ENCODE measurements at places on chromosomes 6 and 20.
A peak's percentile ranks its signal among the peaks of the same experiment; 100 is the strongest.

DNA sequence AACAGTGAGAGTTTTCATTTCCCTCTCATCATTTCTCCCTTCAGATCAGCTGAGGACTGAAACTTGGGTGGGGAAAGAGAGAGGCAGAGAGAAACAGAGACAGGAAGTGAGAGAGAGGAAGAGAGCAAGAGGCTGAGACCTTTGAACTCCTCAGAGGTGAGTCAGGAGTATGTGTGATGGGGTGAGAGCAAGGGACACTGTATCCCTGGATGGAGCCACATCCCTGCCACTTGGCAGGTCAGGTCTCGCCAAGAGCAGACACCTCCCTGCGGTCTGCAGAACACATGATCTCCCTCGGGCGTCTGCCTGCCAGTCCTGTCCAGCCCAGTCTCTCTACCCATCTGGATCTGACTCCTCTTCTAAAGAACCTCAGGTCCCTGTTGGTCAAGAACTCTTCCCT lies 62.7 kb upstream of the SYNDIG1 start:
- DNase-seq = no peak

- no peak for DNase-seq
Observed at GRCh38 chr6:22764496-22764895, 195.1 kb downstream of the HDGFL1 start.

- DNase-seq = no peak
Observed at GRCh38 chr6:106527979-106528378, 101.3 kb downstream of the RTN4IP1 start.

GRCh38 chr6:33208091-33208967 lies at the start of gene RING1:
Gene RING1, plus strand, starts transcription at chr6:33208500. Its CDS starts 323 bp downstream, at chr6:33208823.
- DNase-seq = peak; percentile 89

- DNase-seq = no peak
Observed at GRCh38 chr6:119132261-119132981, 54.0 kb upstream of the FAM184A start.

- no peak for DNase-seq
Observed at GRCh38 chr6:75135450-75135849, 70.4 kb downstream of the COL12A1 start.

DNA sequence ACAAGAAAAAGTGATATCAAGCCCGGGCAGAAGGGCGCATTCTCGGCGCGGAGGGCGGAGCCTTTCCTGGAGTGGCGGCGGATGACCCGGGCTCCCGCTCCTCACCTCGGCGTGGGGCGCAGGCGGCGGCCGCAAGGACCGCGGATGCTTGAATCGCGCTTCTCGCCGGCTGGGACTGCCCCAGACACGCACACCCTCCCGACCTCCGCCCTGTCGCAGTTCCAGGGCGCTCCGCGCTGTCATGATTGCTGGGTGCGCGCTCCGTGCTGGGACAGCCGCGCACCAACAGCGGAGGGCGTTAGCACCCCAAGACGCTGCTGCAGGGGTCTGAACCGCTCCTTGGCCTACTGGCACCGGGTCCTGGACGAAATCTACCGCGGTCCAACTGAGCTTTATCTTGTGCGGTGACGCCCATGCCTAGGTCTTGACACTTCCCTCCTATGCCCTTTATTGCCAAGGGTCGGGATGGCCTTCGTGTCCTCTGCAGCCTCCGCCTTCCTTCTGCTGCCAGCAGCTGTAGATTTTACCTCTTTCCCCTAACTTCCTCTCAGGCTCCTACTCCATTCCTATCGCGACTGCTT lies 43.3 kb downstream of the IRAK1BP1 start:
- no peak for DNase-seq

- no peak for DNase-seq
Observed at GRCh38 chr6:122740091-122740490, 39.4 kb upstream of the FABP7 start.

DNA sequence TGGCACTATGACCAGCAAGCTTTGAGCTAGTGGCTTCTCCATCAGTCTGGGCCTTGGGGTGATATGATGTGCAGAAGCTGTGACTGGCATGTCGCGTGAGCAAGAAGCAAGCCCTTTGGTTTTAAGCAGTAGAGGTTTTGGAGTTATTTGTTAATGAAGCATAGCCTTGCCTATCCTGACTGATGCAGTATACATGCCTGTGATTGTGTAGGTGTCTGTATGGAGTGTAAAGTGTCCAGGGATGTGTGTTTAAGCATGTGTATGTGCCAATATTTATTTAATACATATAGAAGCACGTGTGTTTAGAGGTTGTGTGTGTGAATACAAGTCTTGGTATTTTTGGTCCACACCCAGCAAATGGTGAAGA lies 61.0 kb upstream of the CCDC167 start:
- DNase-seq = no peak

GRCh38 chr6:29171736-29172135 lies 1.0 kb downstream of the OR2J2 start:
- no peak for DNase-seq

- no peak for DNase-seq
Observed at GRCh38 chr20:11249683-11250082, 575.9 kb upstream of the JAG1 start.

DNA sequence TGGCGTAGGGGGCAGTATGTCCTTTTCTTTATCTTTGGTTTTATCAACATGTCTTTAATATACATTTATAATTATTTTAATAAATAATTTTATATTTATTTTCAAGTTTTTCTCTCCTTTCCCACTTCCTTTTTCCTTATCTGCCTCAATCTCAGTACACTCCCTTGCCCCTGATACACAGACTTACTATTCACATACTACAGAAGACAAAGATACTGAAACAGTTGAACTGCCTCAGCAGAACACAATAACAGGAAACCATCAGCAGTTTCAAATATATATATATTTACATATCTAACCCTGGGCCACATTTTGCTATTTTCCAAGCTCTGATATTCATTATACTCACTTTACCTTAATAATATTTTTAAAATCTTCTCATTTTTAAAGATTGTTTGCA lies 19.8 kb downstream of the IBTK start:
- DNase-seq = no peak

DNA sequence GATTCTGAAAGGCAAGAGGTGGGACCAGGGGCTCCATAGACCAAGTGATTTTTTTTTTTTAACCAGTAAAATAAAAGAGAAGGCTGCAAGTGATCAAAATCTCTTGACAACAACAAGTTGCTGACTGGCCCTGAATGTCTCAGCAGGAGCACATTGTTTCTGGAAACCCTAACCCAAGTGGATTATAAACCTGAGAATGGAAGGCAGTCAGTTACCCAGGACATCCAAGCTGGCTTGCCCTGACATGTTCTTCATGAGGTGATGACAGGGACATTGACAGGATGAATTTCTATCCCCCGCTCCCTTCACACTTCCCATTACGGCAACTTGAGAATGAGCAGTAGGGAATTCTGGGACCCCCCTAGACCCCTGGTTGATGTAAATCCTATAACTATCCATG lies 49.6 kb upstream of the RIPOR2 start:
- peak; percentile 10 for DNase-seq

GRCh38 chr20:51500311-51500710 lies 42.2 kb downstream of the NFATC2 start:
- DNase-seq = no peak

DNA sequence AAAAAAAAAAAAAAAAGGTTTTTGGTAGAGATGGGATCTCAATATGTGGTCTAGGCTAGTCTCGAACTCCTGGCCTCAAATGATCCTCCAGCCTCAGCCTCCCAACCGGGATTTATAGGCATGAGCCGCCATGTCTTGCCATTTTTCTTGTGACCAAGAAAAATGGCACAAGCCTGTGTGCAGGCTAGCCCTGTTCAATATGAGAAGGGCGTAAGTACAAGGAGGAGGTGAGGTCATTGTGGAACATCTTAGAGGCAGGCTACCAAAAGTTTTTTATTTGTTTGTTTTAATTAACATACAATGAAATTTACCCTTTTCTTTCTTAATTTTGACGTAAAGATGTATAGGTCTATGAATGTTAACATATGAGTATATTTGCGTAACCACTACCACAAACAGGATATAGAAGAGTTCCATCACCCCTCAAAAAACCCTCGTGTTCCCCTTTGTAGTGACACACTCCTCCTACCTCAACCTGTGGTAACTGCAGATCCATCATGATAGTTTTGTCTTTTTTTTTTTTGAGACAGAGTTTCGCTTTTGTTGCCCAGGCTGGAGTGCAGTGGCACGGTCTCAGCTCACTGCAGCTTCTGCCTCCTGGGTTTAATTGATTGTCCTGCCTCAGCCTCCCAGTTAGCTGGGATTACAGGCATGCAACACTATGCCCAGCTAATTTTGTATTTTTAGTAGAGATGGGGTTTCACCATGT lies 28.3 kb upstream of the KIF3B start:
- DNase-seq = no peak

- no peak for DNase-seq
Observed at GRCh38 chr6:148535976-148536375, 193.3 kb downstream of the SASH1 start.

GRCh38 chr20:63079971-63080370 lies 73.2 kb upstream of the BHLHE23 start:
- DNase-seq = no peak

DNA sequence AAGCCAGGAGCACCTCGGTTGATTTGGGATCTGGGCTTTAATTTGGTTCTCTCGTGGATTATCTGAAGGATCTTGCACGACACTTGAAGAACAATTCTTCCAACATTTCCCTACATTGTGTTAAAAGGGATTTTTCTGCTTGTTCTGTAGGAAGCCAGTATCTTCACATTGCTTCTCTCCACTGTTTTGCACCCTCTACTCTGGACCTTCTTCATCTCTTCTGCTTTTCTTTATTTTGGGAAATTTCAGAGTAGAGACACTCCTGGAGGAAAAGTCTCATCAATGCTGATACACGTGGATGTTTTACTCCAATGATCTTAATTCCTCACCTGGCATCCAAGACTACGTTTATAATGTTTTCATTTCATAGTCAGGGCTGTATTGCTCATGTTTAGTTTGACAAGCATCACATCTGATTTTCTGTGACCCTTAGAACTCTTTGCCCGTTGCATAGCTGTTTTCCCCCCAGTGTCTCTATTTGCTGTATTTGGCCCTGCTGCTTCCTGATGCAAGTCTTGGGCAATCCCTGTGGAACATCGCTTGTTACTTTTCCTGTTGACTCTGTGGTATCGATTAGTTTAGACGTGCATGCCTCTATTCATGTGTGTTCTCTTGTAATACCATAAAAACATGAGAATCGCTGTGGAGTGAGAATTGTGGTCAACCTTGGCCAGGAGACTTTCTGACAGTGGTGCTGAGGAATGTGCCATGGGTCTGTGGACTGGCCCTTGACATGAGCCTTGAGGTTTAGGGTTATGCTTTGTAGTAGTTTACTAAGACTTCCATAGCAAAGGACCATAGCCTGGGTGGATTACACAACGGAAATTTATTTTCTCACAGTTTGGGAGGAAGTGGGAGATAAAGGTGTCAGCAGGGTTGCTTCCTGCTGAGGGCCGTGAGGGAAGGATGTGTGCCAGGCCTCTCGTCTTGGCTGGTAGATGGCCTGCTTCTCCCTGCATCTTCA lies 12.5 kb downstream of the PLCB1 start:
- no peak for DNase-seq

DNA sequence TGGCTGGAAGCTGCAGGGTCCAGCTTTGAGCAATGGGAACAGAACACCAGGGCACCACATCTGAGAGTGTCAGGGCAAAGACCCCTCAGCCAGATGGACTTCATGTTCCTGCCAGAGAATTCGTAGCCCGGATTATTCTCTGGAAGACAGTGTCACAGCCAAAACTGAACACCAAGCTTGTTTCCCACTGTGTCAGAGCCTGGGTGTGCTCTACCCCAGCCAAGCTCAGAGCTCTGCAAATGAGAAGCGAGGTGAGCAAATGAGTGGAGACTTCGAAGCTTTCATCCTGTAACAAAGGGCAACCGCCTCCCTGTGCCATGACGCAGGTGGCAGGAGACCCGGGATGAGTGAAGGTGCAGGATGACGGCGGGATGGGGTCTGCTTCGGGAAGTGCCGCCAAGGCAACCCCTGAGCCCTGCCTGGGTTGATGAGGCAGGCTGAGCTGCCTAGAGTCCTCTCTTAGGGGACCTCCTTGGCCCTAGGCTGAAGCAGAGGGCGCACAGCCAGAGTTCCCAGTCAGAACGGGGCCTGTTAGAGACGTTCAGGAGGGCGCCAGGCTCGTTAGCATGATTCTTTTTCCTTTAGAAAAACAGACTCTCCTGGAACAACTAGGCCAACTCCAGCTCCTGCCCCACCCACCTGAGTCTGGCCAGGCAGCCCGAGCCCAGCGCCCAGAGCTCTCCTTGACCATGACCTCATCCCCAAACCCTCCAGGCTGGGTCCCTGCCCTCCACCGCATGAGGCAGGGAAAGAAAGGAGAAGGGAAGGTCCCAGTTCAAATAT lies 187.7 kb downstream of the SOD2 start:
- DNase-seq = no peak

GRCh38 chr6:5424726-5425125 lies 163.4 kb downstream of the FARS2 start:
- DNase-seq = no peak

- DNase-seq = peak; percentile 30
Observed at GRCh38 chr6:153085239-153085638, 45.8 kb downstream of the RGS17 start.

GRCh38 chr6:46134216-46134615 lies 4.4 kb downstream of the ENPP4 start:
- DNase-seq = no peak

DNA sequence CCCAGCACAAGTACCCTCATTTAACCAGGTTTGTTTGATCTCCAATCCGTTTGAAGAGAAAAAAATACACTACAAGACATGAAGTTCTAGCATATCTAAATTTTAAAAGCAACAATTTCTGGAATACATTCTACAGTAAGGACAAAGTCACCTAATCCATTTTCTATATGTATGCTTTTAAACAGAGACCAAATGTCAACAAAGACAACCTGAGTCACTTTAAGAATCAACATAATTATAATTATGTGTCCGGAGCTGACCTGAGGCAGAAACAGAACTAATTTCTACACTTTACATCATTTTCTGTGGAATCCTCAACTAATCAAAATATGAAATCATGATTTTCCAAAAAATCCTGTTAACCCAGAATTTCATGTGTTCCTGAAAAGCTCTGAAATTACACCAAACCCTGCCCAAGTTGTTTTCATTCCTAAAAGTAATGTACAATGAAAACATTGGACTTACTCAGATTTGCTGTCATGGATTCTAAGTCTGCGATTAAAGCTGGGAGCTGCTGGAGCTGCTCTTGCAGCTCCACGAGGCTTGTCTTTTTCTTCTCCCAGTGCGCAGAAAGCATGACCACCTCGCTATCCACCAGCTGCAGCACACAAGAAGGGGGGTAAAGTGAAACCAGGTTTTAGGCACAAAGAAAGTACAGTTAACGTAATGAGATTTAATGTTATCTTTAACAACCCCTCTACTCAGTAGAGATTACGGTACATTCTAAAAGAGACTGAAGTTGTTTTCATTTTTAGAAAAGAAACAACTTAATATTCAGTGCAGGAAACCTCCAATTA lies 35.8 kb downstream of the DTNBP1 start:
- no peak for DNase-seq

- no peak for DNase-seq
Observed at GRCh38 chr6:24950218-24950941, 14.6 kb upstream of the RIPOR2 start.

- no peak for DNase-seq
Observed at GRCh38 chr20:10332656-10333415, 101.2 kb downstream of the MKKS start.
